ENCODE measurements at places on chromosomes 6 and 20.

DNA sequence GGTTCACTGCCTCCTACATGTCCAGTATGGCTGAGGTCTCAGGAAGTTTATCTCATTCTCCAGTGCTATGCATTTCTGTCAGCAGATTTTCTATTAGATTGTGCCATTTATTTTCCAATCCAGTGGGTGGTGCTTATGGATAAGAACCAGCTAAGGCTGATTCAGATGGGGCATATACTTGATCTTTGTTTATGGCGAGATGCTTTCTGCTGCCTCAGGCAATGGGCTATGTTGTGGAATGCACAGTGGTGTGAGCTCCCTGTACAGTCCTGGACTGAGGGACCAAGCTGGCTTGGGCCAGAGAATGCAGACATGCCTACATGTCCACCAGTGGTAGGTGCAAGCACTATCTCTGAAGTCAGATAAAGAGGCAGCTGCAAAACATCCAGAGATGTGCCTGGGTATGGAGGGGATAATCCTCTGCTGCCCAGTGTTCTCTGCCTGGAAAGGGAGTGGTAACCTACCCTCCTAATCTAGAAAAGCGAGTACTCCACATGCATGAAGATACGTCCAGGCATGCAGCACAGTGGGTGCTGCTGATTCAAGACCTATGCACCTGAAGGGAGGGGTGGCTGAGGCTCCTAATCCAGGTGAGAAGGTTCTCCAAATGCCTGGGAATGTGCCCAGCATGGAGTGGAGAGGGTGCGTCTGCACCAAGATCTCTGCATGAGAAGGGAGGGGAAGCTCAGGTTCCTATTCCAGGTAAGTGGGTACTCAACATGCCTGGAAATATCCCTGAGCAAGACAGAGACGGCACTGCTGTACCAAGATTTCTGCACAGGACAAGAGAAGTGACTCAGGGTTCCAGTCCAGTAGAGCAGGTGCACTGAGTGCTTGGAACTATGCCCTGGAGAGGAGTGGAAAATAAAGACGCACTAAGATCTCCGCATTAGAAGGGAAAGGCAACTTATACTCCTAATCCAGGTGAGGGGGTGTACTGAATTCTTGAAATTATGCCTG lies 9.4 kb downstream of the CST4 start:
- no peak for DNase-seq

DNA sequence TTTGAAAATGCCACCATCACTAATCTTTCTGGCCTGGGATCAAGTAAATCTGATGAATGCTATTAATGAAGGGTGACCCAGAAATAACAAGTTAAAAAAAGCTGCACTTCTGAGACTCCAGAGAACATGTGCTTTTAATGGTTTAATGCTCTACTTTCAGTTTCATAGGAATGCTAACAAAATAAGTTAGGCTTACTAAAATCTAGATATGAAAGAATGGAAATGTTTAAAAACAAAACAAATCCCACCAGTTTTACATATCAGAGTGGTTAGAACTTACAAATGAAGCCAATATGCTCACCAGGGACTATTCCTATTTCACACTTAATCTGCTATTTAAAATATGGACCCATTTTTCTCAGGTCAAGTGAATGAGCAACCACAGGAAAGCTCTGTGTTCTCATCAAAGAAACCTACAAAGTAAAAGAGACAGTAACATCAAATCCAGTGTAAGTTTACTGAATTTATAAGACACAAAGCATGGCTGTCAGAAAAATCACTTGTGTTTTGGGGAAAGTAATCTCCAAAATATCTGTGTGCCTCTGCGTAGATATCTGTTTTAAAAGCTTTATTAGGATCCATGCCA lies 40.3 kb downstream of the FYN start:
- no peak for DNase-seq

DNA sequence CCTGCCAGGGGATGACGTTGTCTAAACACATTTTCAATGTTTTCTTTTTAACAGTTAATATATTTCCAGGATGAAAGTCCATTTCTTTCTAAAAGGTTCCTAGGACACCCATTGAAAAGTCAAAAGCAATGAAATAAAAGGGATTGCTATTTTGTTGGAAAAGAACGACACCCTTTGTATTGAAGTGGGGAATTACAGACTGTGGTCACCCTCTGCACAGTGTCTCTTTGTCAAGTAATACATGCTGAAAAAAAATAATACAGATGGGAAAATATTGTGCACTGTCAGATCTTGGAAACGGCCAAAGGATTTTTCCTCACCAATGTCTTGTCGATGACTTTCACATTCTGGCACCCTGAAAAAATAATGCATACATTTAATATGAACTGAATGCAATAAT lies 56.9 kb downstream of the HAO1 start:
- no peak for DNase-seq

DNA sequence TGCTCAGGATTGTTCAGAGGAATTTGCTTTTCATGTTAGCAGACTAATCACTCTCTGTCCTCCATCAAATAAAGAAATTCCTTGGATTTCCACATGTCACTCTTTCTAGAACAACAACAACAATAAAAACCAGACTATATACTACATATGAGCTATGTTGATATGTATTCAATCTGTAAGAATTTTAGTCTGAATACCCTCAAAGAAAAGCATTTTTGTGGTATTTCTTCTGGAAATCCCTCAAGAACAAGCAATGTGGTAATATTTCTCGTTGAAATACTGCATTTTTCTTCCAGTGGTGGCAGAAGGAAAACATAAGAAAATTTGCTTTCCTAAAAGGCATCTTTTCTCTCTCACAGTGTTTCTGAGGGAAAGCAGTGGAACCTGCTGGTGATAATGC lies 312.6 kb upstream of the RSPO3 start:
- no peak for DNase-seq

DNA sequence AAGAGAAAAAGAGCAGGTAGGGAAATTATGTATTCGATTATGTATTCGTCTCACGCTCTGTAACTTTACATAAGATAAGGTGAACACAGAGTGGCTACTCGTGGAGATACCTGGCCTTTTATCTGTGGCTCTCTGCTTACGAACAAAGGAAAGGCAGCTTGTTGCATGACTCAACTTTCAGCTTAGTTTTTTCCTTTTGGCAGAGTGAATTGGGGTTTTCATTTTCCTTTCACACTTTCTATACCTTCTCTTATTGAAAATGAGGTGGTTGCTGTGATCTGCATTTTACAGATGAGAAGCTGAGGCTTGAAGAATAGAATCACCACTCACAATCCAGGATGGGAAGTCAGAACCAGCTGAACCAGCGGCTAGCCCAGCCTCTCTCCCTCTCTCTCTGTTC lies 13.3 kb upstream of the KCNK15 start:
- no peak for DNase-seq
